Type B pancreatic cell (in vitro differentiated cells): ENCODE measurements at places on chromosomes 7 and 10.

GRCh38 chr10:35466170-35466569 lies 129.9 kb downstream of the CCNY start:
- no peak for DNase-seq

DNA sequence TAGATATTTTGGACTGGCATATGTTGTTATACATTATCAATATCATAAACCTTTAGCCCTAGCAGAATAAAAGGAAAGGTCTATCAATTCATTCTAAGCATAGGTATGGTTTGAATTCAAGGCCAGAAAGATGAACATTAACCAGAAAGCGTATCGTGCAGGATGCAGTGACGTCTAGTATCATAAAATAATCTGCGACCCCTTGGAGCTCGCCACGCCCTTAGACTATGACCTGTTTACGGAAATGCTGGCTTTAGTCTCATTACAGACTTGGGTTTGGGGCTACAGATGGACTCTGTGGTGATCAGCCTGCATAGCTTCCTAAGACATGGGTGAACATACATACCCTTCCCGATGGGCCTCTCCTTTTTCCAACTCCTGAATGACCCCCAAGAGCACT lies 21.5 kb downstream of the INSYN2A start:
- DNase-seq: no peak

DNA sequence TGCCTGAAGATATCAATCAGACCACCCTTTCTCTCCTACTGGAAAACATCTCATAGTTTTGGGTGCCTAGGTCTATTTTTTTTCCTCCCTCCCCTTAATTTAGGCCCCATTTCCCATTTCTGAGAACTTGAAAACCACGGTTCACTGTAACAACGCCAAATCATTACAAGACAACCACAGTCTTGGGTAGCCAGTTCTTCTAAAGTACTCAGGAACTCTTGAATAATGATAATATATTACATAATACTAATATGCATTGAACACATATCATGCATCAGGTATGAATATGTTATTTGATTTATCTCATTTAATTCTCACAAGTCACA lies 185.1 kb upstream of the ADO start:
- DNase-seq: no peak

- no peak for DNase-seq
These were observed 8.5 kb downstream of the C10orf90 start for GRCh38 chr10:126661841-126662515.

- DNase-seq: no peak
These were observed 50.4 kb downstream of the ADRA2A start for GRCh38 chr10:111127081-111127848.

DNA sequence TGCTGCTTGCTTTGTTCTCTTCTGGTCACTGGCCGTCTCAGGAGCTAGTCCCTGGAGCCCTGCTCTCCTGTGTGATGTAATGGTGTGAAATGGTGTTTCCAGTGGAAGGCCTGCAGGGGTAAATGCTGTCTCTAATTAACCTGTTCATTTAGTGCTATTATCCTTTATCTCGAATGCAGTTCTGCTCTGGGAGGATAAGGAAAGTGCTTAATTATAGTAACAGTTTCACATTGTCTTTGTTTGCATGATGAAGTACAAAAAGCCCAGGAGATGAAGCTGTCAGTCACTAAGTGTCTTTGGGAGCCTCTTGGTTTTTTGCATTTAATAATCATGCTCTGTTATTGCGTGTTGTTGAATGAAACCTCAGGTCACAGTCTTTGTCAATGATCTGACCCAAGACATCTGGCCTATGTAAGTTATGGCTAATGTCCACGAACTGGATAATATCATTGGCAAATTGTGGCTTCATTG lies 755.3 kb upstream of the GALNT17 start:
- no peak for DNase-seq

DNA sequence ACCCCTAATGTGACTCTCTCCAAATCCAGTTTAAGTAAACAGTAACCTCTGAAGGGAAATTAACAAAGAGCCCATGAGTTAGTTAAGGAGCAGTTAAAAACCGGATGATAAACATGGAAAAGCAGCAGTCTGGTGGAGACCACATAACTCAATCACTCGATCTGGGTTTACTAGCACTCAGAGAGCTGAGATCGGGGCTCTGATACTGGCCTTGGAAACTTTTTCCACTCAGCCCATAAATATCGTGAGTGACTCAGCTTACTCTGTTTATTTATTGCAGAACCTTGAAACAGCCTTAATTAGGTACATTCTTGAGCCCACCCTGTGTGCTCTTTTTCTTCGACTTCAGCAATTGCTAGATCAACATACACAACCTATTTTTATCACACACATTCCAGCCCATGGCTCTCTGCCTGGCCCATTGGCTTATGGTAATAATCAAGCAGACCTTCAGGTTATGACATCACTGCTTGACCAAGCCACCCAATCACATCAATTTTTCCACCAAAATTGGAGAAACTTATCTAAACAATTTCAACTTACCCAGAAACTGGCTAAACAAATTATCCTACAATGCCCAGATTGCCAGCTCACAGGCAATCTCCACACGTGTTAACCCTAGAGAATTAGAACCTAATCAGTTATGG lies 82.2 kb upstream of the GPR22 start:
- no peak for DNase-seq

DNA sequence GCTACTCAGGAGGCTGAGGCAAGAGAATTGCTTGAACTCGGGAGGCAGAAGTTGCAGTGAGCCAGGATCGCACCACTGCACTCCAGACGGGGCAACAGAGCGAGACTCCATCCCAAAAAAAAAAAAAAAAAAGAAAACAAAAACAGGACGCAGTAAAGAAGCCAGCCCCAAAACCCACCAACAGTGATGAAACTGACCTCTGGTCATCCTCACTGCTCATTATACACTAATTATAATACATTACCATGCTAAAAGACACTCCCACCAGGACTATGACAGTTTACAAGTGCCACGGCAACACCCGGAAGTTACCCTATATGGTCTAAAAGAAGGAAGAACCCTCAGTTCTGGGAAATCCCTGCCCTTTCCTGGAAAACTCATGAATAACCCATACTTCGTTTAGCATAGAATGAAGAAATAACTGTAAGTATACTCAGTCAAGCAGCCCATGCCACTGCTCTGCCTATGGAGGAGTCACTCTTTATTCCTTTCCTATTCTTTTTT lies 40.0 kb upstream of the EIF4H start:
- no peak for DNase-seq

DNA sequence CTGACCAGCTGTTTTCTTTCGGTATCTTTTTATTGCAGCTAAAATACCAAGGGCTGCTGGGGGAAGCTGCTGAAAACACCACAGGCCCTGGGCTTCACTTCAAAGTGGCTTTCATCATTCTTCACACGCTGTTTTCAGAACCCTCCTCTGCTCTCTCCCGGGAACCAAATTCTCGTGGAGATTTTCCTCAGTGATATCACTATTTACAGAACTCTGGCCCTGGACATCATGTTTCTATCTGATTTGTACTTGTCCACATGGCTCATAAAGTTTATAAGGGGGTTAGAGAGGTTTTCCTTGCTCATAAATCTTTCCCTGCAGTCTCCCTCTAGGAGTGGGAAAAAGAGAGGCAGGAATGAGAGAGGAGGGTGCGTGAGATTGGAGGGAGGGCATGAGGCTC lies 177.4 kb upstream of the NPVF start:
- DNase-seq: no peak

DNA sequence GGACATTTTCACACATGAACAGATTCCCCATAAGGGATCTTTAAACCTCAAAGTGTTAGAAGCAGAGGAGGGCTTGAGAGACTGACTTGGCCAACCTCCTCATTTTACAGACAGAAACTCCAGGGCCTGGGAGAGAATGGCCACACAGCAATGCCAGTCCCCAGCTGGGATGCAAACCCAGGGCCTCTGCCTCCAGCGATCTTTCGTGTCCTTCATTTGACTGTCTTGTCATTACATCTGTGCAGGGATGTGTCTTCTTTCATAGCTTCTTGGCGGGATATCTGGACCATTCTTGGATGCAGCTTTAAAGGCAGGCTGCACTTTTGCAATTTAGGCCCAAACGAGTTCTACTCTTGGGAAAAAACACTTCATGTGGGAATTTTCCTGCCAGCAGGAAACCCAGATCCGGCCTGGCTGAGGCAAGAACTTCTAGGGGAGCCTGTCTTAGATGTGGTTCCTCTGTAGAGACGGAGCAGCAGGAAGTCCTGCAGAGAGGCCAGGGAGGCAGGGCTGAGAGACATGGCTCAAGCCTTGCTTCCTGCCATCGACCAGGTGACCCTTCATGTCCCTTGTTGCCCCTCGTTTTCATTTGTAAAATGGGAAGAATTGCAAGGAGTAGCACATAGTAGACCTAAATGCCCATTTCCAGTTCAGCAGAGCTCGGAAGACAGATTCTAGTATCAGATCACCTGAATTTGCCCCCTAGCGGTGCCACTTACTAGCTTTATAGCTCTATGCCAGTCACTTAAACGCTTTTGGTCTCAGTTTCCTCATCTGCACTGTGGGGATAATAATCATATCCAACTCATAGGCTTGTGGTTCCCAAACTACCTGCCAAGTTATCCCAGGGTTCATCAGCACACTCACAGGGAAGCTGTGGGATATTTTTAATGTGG lies 43.9 kb upstream of the SLC29A3 start:
- DNase-seq: no peak

DNA sequence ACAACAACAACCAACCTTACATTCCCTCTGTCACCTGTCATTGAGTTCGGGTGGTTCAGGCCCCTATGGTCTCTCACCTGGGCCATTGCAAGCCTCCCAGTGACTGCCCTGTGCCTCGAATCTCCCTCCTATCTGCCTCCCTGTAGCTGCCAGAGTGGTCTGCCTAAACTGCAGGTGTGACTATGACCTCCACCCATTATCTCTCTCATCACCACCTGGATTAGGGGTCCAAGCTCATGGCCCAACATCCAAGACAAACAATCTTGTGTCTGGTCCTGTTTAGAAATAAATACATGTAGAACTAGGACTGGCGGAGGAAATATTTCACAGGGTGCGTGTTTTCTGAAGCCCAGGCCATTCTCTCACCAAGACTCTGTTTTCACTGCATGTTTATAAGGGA lies 146.6 kb downstream of the HERPUD2 start:
- no peak for DNase-seq

DNA sequence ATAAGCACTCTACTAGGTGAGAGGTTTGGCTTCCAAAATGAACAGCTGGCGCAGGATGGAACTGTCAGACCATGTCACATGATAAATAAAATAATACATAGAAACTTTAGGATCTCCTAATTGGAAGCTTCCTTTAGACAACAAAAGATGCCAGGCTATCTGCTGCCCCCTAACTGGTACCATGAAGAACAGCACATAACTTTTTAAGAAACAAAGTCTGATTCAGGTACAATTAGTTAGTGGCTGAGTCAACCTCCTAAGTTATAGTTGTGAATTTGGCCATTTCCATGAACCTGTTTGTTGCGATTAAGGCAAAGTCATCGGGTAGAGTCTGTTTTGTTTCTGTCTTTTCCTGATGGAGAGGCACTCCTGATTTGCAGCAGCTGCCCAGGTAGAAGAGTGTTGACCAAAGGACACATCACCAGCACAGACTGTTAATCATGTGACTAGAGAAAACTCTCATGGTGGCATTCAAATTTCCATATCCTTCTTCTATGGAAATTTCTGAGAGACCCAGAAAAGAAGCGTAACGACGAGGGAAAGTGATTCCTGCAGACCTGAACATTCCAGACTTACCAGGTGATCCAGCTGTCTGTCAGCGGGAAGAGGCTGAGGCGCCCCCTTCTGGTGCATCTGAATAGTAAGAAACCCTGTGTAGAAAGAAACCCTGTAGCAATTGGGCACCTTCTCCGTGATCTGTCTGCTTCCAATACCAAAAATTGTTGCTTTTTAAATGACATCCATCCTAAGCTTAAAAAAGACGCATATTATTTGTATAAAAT lies 8.6 kb upstream of the INHBA start:
- no peak for DNase-seq

GRCh38 chr7:51950813-51951212 lies 634.2 kb upstream of the COBL start:
- no peak for DNase-seq

GRCh38 chr7:84387595-84387994 lies 193.0 kb upstream of the SEMA3A start:
- no peak for DNase-seq

DNA sequence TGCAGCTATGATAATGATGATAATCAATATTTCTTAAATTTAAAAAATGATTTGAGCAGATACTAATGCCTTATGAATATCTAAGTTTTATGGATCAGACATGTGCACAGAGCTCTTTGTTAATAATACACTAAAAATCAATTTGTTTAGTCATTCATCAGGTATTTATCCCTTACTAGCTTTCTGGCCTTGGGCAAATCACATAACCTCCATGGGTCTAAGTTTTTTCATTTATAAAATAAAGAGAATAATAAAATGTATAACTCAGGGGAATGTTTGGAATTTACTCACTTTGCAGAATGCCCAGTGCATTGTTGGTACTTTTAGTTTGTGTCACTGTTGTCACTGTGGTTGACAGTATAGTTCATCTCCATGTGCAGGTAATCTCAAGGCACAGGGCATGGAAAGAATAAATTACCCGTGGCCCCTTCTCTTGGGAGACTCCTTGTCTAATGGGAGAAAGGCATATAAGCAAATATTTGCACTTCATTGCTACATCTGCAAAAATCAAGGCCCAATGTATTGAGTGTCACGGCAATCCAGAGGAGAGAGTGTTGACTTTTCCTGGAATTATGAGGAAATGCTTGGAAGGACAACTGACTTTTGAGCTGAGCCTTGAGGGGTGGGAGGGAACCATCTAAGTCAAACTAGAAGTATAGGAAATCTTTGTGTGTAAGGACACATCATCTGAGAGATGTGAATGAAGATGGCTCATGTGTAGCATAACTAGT lies 64.7 kb upstream of the CTTNBP2 start:
- DNase-seq: no peak

- DNase-seq: no peak
These were observed 48.4 kb downstream of the SEPTIN7 start for GRCh38 chr7:35849158-35849831.

- no peak for DNase-seq
These were observed 526 bp downstream of the SFRP5 start for GRCh38 chr10:97771055-97771891.

DNA sequence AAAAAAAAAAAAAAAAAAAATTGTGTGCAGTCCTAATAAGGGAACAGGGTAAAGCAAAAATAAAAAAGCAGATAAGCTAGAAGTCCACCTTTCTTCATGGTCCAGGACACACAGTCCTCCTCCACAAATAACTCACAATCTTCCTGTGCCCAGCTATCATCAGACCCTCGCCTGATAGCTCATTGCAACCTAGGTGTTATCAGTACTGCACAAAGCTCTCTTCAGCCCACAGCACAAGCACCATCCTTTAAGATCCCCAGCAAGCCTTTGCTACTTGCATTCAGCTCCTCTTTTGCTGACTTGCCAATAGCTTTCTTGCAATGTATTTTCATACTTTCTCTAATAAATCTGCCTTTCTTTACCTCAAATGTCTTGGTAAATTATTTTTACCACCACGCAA lies 5.0 kb downstream of the NDUFA5 start:
- DNase-seq: no peak

GRCh38 chr7:66642186-66642585 lies 13.5 kb downstream of the KCTD7 start:
- no peak for DNase-seq

DNA sequence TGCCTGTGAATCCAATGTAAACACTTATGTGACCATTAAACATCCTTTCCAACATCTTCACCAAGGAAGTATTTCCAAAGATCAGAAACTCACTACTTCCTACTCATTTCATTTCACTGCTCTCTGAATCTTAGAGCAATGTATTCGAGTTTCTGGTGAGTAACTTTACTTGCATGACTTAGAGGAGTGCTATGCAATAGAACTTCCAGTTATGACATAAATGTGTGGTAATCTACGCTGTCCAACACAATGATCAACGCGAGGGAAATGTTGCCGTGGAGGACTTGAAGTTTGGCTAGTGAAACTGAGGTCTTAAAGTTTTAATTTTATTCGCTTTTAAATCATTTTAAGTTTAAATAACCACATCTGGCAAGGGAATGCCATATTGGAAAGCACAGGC lies 1326.3 kb downstream of the XPNPEP1 start:
- DNase-seq: no peak
